Right renal cortex interstitium (tissue), 3 donors: ENCODE measurements at places on chromosomes 5 and 9.

- DNase-seq, result no peak
These were observed 10.2 kb upstream of the SEC16A start for GRCh38 chr9:136492978-136493522.

DNA sequence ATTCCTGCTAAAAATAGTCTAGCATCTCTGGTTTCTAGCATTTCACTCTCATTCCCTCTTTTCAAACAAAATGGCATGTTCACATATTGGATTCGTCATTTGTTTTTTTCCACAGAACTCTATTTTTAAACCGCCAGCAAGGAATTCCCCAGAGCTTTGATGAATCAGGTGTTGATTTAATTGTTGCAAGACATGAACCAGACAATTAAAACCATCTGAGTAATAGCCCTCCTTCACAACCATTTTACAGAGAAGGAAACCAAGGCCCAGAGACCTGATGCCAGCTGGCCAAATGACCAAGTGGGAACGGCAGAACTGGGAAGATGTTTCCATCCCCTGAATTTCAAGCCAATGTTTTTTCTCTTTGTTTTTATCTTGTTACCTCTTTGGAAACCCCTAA, 167.0 kb downstream of the CAAP1 start:
- DNase-seq, result no peak

DNA sequence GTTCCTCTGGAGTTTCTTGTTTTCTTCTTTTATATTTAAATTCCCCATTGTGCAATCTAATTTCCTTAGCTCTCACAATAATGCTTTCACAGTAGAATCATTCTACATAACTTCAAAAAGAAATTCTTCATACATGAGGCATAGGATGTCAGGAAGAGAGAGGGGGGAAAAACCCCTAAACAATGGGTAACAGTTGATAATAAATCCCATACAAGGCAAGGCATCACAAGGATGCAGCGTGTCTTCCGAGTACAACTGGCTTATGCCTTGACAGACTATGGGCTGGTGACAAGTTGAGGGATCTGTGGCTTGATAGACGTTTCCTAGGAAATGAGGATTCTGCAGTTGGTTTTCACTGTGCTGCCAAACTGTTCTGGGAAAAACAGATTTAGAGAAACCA, 247.4 kb downstream of the ARL15 start:
- no peak for DNase-seq

GRCh38 chr5:169218176-169218575, 82.8 kb downstream of the SLIT3 start:
- no peak for DNase-seq

DNA sequence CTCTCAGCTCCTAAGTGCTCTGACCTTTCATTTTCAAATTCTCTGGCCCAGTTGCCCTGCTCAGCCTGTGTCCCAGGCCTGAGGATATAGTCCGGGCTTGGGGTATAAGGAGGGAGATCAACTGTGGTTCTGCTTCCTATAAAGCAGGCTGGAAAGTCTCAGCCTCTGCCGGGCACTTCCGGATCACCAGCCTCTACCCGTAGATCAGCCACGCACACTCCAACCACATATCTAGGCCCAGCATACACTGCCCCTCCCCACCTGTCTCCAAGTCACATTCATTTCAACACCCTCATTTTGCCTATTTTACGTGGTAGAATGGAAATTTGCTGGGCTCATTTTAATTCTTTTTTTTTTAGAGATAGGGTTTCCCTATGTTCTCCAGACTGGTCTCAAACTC, 3.1 kb downstream of the ZER1 start:
- DNase-seq, result no peak

- DNase-seq, result no peak
These were observed 11.9 kb downstream of the FGFR4 start for GRCh38 chr5:177098470-177099141.

GRCh38 chr5:93278896-93279295, 302.1 kb downstream of the NR2F1-AS1 start:
- no peak for DNase-seq

DNA sequence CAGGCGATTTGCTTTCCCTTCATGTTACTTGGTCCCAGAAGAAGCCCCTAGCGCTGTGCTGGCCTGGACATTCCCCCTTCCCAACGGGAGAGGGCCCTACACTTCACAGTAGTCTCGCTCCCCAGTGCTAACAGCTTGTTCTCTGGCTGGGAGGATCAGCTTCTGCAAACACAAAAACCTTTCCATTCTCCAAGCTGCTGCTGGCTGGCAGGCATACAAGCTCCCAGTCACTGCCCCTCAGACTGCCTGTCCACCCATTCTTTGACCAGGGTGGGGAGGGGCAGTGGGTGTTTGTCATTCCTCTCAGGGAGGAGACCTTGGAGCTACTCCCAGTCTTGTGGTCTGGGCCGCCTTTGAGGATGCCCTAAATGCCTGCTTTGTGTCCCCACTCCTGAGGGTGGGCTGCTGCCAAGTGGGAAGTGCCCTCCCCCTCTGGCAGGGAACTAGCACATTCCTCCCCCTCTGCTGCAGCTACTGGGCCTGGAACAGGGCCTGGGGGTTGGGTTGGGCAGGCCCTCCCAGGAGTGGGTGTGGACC, 20.8 kb downstream of the ENHO start:
- DNase-seq, result no peak

GRCh38 chr5:94674490-94675382, 56.3 kb downstream of the SLF1 start:
- no peak for DNase-seq

GRCh38 chr9:111966124-111966723, 69.6 kb downstream of the UGCG start:
- DNase-seq, result no peak

DNA sequence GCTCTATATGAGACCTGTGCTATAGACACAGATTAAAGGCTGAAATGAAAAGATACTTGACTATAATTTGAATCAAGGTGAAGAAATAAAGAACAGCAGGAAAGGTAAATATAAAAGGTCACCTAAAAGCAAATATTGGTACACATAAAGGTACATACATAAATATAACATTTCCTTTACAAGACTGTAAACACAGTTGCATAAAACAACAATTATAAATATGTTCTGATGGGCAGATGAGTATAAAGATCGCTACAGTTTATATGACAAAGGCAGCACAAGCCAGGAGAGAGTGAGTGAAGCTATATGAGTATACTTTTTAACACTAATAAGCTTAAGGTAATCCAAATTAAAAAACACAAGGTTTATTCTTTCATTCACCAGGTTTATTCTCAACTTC, 114.5 kb downstream of the OXCT1 start:
- no peak for DNase-seq

DNA sequence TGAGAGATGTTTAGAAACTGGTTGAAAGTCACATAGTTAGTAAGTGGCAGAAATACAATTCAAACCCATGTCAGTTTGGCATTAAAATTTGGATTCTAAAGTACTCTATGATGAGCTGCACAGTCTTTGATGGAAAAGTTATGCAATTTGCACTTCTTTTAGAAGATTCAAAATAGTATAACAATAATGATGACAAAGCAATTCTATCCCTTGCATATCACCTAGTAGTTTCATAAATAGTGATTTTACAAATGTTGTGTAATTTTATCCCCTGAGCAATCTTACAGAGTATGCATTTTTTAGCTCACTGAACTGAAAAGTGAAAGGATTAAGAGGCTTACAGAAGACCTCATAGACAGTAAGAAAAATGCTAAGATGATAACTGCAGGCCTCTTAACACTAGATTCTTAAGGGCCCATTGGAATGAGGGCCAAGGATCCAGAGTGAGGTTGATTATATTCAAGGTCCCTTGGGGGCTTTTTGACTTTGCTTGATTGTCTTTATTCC, 3.7 kb downstream of the C5orf46 start:
- DNase-seq, result no peak

GRCh38 chr5:55102348-55102747, at the start of gene GZMA:
GZMA (plus strand) TSS chr5:55102646; CDS start chr5:55102683, 37 bp downstream.
- no peak for DNase-seq

- DNase-seq, result no peak
These were observed 94.3 kb downstream of the TMEM167A start for GRCh38 chr5:82982846-82983245.

GRCh38 chr9:94991961-94992907, 265.7 kb downstream of the AOPEP start:
- no peak for DNase-seq

DNA sequence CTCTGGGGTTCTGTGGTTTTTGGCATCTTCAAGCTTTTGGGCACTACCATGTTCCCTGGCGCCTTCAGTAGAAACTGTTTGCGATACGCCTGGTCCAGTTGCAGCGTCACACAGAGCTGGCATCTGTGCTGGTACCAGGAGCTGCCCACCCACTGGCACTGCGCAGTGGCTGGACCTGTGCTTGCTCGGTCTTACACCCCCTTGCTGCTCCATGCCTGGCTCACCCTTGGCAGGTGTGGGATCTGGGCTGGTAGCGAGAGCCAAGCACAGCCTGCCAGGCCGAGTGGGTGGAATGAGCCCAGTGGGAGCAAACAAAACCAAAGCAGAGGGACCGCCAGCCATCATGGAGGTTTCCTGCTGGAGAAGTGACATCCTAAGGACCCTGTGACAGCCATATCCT, 170.2 kb upstream of the IRX2 start:
- DNase-seq, result no peak

DNA sequence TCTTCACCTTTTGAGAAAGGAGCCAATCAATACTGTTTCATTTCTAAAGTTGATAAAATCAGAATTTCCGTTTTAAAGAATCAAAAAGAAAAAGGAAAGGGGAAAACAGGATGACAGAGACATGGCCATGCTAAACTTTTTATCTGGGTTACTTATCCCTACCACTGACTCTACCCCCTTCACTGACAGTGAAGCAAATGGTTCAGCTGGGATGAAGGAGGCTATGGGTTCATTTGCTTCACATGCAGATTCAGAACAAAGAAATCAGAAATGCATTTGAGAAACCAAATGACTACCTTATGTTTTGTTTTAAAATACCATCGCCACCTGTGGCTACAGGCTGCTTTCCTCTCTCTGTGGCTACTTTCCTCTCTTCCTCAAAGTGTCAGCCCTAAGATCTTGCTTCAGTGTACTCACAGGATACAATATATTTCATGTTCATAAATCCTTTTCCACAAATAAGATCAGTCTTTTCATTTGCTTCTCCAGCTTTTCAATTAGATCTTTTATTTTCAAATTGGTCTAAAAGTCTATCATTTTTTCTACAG, 53.3 kb downstream of the LPAR1 start:
- no peak for DNase-seq

- no peak for DNase-seq
These were observed 13.3 kb upstream of the STING1 start for GRCh38 chr5:139495638-139496435.

GRCh38 chr5:172096207-172096940, 89.9 kb upstream of the FBXW11 start:
- no peak for DNase-seq

DNA sequence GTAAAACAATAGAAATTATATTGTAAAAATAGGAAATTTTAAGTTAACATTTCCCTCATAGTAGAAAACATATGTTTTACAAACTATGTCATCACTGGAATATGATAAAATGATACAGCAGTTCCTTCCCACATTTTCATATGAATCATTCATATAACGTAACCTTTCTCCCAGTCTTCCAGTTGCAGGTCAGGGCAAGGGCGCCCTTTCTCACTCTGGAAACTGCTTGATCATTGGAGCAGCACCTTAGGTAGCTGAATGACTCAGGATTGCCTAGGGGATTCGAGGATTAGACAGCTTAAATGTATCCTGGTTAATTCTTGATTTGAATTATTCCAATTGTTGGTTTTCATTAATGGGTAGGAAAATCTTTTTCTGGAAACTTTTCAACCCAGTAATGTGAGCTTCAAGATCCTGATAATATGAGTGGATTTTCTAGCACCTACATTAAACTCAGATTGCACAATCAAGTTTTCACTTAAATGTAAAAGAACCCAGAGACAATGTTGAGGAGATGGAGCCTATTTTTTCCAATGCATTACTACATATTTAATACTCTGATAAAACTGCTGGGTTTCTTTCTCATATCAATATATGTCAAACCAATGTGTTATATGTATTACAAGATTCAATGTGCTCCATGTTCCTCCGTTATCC, 32.6 kb upstream of the ANXA1 start:
- no peak for DNase-seq

GRCh38 chr9:130120832-130121231, 51.4 kb upstream of the NCS1 start:
- no peak for DNase-seq

DNA sequence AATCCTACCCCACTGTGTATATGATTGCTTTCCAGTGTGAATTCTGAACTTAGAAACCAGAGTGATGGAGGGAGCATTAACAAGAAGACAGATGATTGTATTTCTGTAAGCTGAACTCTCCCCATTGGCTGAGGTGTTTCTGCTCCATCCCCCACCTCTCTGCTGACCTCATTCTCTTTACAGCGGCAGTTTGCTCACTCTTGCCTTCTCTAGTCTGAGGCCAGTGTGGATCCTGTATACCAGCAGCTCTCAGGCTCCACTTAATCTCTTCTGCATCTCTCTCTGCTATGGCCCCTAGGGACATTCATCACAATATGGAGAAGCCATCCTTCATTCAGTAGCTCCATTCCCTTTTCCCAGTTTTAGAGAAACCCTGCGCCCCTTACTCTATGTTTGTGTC, 358.8 kb downstream of the MAN2A1 start:
- no peak for DNase-seq

GRCh38 chr5:6829150-6829784, 116.0 kb downstream of the TENT4A start:
- no peak for DNase-seq

DNA sequence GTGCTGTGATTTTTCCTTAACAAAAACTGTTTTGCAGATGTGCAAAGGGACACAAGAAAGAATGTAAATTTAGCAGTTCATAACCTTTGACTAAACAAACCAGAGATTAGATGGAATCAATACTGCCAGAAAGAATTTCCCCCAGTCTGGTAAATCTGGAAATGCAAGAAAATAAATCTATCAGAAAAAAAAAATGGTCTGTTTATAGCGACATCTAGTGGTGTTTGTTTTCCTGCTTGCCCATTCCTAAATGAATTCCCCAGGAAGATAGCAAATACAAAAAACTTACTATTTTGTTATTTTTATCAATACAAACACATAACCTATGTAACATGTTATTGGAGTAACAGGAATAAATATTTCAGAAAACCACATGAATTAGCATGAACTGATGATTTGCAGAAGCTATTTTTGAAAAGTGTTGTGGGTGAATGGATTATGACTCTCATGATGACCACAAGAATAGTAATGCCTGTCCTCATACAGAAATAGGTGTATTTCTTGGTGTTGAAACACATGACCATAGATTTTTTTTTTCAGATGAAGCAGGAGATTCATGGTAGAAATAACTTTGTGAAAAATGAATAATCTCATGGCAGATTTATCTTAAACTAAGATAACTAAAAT, 1703.8 kb downstream of the MAT2B start:
- DNase-seq, result no peak

GRCh38 chr9:137784046-137784445, 93.5 kb upstream of the CACNA1B start:
- DNase-seq, result no peak

- no peak for DNase-seq
These were observed 116.0 kb upstream of the HMHB1 start for GRCh38 chr5:143695941-143696340.
